ENCODE measurements at places on chromosomes 12 and 14.

GRCh38 chr12:94070520-94070919, 77.9 kb upstream of the PLXNC1 start:
- no peak for DNase-seq

DNA sequence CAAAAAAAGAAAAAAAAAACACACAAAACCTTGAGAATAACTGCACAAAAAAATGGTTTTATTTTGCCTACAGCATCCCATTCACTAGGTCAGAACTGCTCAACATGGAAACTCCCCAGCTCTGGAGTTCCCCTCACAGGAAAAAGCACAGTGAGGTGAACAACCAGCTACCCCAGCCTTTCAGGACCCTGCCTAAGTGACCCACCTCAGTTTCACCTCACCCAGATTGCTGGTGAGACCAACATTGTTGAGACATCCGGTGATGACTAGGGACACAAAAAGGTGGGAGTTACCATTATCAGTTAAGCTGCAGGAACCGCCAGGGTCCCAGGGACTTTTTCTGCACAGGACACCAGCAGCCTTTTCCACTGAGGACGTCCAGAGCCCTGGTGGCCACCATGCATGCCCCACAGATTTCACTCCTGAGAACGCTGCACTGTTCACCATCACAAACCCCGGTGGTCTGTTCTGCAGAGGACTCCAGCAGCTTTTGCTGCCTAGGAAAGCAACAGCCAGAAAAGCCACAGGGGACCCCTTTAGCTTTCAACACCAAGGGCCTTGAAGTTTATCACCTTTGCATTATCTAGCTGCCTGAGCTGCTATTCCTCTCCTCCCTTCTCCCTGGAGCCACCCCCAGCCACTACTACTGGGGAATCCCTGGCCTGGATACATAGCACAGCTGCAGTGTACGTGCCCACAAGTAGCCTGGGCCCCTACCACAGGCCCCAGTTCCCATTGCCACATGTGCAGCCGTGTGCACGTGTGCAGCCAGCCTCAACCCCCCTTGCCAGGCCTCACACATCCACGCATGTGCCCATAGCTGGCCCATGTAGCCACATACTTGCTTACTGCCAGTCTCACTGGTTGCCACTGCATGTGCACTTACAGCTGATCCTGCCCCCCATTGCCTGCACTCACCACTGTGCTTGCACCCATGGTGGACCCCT, 62.5 kb upstream of the FAR2 start:
- DNase-seq, result no peak

GRCh38 chr12:2877953-2878732, 1.1 kb downstream of the RHNO1 start:
- no peak for DNase-seq

DNA sequence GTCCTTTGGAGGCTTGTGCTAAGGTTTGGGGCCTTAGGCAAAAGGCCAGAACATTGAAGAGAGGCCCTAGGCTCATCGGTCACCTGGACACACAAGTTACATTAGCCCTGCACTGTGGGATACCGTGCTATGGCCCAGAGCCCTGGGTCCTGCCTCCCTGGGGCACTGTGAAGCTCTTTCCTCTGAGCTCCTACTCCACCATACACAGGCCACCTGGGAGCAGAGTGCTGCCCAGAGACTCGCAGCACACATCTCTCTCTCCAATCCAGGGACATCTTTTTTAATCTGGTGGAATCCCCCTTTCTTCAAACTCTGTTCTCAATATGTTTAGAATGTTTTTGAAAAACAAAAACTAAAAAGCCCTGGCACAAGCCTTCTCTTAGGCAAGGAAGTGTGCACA, 314.2 kb upstream of the RGS6 start:
- no peak for DNase-seq

- no peak for DNase-seq
These were observed 44.6 kb upstream of the EVL start for GRCh38 chr14:100020629-100021028.

DNA sequence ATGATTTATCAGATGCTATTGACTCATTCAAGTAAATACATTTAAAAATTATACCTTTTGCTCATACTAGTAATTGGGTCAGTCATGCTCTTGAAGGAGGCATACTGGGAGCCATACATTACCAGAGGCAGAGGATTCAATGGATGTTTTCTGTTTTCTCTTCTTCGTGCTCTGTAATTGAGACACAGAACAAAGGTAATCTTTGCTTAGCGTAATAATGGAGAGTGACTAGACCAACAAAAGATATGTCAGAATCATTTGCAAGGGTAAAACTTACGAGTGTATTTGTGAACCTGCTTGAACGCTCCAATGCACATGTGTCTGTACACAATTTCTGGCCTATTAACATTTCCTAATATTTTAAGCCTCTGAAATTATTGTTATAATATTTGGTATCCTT, 296.4 kb downstream of the FOXG1 start:
- DNase-seq, result no peak

- DNase-seq, result peak; percentile 88
These were observed 23.7 kb upstream of the DHRS4 start for GRCh38 chr14:23929822-23930294.

All from activated gamma-delta T cell treated with Interleukin-2 at 50 U/mL for 16 hours (primary cell).